GM10248 (cell line): ENCODE measurements at places on chromosomes 2 and 18.

DNA sequence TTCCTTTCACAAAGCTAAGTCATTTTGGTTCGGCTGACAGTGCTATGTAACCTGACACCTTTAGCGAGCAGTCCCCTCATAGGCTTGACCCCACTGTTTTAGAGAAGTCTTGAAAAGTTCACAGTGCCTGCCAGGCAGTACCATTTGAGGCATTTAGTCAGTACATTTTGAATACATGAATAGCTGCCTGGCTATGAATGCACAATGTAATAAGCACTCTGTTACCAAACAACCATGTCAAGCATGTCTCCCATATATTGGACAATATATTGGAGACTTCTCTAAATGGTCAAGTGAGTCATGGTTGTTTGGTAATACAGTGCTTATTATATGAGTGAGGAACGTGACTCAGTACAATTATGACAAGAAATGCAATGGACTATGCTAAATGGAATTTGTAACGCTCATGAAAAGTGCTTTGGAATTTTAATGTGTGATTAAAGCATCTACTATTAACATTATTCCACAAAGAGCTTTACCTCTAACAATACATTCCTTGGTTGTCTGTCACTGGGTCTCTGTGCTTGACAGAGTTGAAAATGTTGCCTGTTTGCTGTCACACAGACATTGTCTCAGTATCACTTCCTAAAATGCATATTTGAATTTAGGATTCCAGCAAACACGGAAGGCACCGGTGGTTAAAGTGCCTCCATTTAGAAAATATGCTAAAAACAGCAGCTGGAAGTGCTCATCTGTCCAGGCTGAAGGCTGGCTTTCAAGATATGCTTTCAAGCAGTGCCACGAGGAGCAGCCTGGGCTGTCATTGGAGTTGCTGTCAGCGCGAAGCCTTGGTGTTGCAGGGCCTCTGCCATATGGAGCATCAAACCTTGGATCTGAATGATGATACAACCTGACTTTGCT lies 458.6 kb downstream of the FBXO15 start:
- no peak for DNase-seq

- DNase-seq: no peak
These were observed 54.1 kb downstream of the ANTXR1 start for GRCh38 chr2:69067026-69067630.

- DNase-seq: no peak
These were observed 160.7 kb downstream of the DTNB start for GRCh38 chr2:25512707-25513106.

- DNase-seq: no peak
These were observed 42.5 kb upstream of the ZNF519 start for GRCh38 chr18:14174706-14175085.

DNA sequence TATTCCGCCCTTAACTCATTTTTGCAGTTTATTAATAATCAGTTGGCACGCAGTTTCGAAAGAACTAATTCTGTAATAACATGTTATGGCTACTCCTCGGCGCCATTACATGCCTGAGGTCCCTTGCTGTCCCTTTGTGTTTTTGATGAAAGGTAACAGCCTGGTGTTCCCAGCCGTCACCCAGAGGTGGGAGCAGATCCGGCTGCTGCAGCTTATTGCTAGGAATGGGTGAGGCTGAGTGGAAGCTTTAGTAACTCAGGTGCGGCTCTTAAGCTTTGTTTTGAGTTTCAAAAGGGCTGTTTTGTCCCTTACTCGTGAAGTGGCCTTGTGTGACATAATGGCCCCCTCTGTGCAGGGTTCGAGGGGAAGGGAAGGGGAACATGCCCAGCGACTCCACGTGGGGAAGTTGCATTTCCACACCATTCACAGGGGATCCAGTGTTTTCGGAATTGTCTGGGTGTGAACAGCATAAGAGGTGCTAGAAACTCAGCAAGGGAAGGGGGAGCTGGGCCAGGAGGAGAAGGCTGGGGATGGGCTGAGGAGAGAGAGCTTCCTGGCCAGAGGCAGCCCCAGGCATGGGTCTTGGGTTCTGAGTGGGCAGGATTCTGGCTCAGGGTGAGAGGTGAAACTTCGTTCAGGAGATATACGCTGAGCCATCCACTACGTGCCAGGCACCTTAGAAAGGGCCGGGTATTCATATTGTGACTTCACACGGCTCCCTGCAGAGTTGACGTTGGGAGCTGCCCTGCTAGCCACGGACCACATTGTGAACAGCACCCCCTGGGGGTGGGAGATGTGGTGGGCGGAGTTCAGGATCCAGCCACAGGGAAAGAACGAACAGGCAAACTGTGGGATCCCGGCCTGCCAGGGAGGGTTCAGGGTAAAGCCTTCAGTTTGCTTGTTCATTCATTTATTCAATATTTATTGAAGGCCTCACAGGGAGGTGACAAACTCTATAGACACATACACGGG lies 84.4 kb downstream of the TGOLN2 start:
- DNase-seq: no peak

- DNase-seq: no peak
These were observed 83.7 kb downstream of the SDC1 start for GRCh38 chr2:20141056-20141762.

- DNase-seq: no peak
These were observed 7.9 kb upstream of the ZNF407 start for GRCh38 chr18:74589811-74590210.

GRCh38 chr18:23398401-23398800 lies 54.7 kb upstream of the RIOK3 start:
- no peak for DNase-seq

- DNase-seq: no peak
These were observed 200.9 kb upstream of the ID2 start for GRCh38 chr2:8480915-8481314.

DNA sequence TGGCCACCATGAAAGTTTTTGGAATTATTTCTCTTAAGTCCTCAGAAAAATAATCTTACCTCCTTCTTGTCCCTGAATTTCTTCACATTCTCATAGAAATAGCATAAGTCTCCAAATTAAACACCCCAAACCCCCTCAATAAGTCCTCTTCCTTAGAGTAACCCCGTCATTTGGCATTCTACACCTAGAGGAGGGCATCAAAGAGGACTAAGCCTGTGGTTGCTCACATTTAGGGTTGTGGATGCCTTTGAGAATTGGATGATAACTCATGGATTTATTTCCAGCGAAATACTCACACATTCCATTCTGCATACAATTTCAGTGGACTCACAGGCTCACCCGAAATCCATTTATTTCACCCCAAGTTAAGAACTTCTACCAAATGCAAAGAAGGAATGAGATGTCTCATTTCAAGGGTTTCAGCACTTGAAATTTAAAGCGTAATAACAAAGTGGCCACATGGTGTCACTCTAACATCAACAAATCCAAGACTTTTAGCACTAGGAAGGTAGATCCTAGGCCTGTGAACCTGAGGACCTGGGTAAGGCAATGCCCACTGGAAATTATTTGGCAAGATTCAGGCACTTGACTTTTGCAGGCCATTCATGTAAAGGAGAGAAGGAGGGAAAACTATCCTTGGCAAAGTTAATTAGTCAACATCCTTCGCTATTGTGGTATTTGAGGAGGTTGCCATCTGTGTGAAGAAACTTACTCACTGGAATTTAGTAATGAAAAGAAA lies 24.6 kb downstream of the DYTN start:
- DNase-seq: peak; percentile 58

GRCh38 chr2:171365232-171365631 lies 68.6 kb downstream of the METTL8 start:
- DNase-seq: no peak

GRCh38 chr2:231277962-231278361 lies 79.5 kb downstream of the ARMC9 start:
- DNase-seq: no peak

DNA sequence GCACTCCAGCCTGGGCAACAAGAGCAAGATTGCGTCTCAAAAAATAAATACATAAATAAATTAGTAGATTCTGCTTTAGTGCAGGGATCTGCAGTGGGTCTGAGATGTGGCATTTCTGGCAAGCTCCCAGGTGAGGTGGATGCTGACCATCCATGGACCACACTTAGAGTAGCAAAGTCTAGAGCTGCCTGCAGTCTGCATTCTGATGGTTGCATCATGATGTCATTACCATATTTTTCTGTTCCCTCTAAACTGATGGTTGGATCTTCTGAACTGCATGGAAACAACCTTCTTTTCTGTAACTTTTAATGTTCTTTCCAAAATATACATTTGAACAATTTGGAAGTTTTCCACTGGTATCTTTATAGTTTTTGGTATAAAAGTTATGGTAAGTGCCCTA lies 42.9 kb downstream of the MYL12B start:
- DNase-seq: no peak

- no peak for DNase-seq
These were observed 61.3 kb downstream of the PTRHD1 start for GRCh38 chr2:24731923-24732322.

GRCh38 chr2:176392249-176392648 lies 123.0 kb downstream of the MTX2 start:
- no peak for DNase-seq

- no peak for DNase-seq
These were observed 696.5 kb downstream of the TDRD15 start for GRCh38 chr2:21820271-21820670.

- no peak for DNase-seq
These were observed 287.3 kb upstream of the HS6ST1 start for GRCh38 chr2:128605931-128606330.

DNA sequence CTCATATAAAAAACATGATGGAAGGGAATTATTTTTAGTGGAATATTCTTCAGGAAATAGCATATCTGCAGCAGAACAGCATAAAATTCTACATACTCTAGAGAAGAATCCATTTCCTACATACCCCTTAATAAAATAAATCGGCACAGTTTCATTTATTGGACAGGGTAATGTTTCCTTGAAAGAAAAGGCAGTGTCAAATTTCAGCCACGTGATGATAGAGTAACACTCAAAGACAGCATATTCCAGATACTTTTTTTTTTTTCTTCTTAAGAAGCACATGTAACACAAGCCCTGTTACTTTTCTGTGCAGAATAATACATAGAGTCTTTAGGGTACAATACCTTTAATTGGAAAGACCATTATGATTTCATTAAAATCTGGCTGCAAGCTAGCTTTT lies 204.4 kb downstream of the SRBD1 start:
- DNase-seq: no peak

GRCh38 chr18:13517369-13517768 lies 209.0 kb downstream of the FAM210A start:
- DNase-seq: no peak

DNA sequence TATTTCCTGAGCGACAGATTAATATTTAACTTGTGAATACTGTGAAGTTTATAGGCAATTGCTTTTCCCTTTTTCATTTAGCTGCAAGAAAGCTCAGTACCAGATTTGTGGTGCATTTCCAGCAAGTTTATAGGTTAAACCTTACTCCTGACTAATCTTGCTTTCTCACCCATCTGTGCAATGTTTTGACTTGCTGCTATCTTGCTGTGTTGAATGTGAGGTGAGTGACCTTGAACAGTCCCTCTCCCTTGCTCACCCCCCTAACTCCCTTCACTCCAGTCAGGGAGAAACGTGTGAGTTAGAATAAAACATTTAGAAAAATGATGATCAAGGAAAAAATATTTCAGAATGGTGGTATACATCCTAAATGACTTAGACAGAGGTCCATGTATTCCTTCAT lies 39.8 kb upstream of the PARD3B start:
- no peak for DNase-seq

DNA sequence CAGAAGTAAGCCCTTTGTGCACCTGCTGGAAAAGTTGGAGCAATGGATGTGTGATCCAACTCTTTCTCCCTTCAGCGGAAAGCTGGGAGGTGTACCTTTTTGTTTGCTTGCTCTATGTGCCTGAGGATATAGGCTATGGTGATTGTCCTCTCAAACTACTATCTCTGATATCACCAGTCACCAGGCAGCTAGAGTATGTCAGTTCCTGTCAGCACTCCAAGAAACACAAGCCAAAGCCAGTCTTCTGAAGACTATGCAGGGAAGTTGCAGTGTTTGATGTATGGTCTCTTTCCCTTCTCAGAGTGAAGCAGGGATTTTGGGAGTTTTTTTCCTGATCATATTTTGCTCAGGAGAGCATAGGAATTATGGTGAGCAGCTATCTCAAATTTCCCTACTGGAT lies 146.4 kb downstream of the PTH2R start:
- DNase-seq: no peak

- no peak for DNase-seq
These were observed 38.8 kb downstream of the SFXN5 start for GRCh38 chr2:73032702-73033097.

DNA sequence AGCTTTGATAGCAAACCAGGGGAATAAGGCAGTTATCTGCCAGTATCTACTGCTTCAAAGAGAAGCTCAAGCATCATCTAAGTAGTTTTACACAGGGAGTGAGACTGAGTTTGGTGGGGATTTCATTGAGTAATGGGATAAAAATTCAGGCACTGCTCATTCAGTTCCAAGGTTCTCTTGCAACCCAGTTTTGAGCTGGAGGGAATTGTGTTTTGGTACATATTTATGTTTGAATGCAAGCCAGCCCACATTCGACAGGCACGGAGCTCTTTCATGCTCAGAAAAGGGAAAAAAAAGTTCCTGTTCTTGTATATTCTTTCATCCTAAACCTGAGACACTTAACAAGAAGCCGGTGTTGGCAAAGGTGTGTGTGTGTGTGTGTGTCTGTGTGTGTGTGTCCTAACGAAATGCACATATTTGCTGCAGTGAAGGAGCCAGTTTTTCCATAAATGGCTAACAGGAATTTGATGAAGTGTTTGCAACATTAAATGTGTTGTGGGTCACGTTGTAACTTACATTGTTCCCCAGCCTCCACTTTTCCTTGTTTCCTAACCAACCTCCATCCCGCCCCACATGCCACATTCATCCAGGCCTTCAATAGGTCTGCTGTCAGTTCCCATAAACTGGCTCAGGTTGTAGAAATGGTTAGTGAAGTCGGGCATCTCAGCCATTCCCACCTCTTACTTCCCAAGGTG lies 311.1 kb downstream of the TXNL1 start:
- DNase-seq: no peak

DNA sequence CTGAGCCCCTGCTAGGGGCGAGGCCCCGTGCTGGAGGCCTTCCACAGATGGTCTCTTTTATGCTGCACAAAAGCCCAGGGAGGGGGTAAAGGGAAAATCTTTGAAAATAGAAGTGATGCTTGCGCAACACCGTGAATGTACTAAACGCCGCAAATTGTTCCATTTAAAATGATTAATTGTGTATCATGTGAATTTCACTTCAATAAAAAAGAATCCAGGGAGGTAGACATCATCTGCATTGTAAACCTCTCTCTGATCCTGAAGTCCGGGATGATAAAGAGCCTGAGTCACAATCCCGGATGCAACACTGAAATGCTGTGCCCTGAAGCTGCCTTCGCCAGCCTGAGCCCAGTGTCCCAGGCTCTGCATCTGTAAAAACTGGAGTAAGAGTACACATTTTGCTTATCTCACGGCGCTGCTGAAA lies 107.7 kb upstream of the PPP1CB start:
- DNase-seq: no peak
